ENCODE measurements at places on chromosomes 4 and X.

GRCh38 chr4:127616898-127617297, 15.9 kb upstream of the INTU start:
- DNase-seq: no peak

- DNase-seq: no peak
These were observed 41.6 kb downstream of the ARHGAP10 start for GRCh38 chr4:147773261-147774184.

GRCh38 chr4:45120163-45120562, 393.8 kb upstream of the GNPDA2 start:
- no peak for DNase-seq

- no peak for DNase-seq
These were observed 32.3 kb downstream of the RASL11B start for GRCh38 chr4:52894443-52894842.

- DNase-seq: peak; percentile 32
These were observed 55.1 kb downstream of the RAB40A start for GRCh38 chrX:103464072-103464773.

- DNase-seq: no peak
These were observed 79.9 kb upstream of the MAP3K15 start for GRCh38 chrX:19595043-19595677.

DNA sequence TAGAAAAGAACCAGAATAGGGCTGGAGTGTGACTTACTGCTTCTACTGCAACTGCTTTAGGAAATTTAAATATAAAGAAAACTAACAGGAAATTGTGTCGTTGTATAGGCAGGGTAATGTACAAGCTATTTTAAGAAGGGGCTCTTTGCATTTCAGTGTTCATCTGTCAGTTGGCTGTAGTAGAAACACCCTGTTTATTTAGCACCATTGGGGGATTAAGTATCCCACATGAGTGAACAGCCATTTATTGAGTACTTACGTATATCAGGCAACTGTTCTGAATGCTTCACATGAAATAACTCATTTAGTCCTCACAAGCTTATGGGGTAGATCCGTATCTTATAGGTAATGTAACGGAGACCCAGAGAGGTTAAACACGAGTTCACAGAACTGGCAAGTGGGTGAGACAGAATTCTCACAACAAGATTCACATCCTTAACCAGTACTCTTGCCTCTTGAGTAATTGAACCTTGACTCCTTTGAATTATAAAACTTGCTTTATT, 23.9 kb downstream of the STIM2 start:
- DNase-seq: no peak

DNA sequence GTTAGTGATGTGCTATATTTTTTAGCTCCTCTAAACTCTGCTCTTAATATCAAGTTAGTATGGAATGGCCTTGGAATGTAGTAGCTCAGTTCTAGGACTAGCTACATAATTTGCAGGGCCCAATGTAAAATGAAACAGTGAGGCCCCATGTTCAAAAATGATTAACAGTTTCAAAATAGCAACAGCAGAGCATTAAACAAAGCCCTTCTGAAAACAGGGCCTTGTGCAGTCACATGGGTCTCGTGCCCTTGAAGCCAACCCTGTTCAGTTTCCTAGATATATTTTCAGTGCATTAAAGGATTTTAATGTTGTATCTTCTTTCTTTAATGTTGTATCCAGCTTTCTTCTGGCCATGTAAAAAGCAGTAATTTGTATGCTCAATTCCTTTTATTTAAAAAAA, 82.1 kb downstream of the TASL start:
- no peak for DNase-seq

- DNase-seq: no peak
These were observed 30.6 kb upstream of the CTSO start for GRCh38 chr4:155984106-155984797.

DNA sequence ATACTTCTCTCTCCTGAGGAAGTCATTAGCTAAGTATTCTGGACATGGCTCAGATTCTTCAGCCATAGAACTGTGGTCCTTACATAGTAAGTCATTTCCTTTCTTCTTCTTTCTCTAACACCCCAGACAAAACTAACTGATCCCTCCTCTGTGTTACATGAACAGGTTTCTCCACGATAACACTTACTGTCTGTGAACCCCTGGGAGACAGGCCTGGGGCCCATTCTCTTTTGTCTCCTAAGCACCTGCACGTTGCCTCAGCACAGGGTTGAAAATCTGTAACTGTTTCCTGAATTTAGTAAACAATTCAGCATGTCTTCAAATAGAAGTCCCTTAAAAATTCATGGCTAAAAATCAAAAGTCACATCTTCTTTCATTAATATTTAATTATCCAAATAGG, 24.7 kb downstream of the APBB2 start:
- DNase-seq: no peak

DNA sequence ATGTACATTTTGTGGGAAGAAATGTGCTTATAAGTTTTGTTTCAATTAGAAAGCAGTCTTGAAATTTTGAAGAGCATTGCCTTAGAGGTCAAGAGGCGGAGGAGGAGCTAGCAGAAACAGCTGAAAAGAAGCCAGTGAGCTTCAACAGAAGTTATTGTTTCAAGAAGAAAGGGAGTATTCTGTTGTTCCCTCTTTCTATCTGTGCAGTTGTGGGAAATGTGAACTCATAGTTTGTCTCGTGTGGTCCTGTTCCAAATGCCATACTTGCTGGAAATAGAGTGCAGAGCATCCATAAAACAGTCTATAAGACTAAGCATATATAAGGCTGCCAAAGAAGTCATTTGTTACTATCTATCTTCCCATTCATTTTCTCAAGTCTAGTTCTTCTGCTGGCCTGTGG, 1015.7 kb downstream of the DMD start:
- DNase-seq: peak; percentile 1

GRCh38 chrX:7435822-7436221, 287.9 kb upstream of the PUDP start:
- no peak for DNase-seq

DNA sequence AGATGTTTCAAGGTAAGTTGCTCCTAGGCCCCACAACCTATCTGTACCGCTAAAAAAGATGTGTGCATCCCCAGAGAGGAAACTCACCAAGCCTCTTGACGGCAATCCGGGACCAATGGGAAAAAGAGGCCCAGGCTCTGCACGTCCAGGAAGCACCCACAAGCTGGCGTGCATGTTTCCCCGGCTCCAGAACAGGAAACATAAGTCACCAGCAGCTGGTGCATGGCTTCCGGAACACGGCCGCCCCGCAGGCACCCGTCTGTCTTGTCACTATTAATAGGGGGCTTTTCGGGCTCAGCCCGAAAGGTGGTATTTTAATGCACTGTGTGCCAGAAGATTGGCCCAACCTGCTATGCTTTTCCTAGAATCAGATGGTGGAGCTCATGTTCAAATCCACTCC, 22.2 kb downstream of the CRMP1 start:
- DNase-seq: no peak

DNA sequence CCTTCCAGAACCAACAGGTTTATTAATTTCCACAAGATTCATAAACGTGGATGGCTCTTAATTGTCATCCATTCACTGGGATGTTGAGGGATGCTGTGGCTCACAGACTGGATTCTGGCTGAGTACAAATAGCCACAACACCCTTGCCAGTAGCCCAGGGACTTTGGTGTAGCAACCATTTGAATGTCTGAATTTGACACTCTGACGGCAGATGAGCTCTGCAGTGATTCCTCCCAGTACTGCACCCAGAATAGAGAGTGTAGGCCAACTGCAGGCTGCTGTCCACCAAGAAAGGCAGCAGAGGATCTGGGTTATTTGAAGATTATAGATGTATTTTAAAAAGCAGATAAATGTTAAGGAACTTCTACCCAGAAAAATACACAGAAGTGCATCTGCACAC, 15.6 kb upstream of the MAMLD1 start:
- no peak for DNase-seq

DNA sequence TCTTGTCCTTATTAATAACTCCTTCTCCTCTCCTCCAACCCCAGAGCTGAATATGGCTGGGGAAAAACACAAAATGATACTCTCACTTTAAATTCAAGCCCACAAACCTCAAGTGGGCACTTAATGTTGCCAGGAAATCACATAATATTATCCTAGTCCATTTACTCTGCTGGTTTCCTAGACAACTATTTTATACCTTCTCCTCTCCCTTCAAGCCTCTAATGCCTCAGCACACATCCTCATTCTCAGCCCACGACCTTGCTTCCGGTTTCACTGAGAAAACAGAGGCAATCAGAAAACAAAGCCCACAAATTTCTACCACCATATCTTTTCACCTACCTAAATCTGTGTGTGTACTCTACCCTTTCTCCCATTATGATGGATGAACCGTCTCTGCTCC, 12.1 kb upstream of the CLCN5 start:
- DNase-seq: no peak

DNA sequence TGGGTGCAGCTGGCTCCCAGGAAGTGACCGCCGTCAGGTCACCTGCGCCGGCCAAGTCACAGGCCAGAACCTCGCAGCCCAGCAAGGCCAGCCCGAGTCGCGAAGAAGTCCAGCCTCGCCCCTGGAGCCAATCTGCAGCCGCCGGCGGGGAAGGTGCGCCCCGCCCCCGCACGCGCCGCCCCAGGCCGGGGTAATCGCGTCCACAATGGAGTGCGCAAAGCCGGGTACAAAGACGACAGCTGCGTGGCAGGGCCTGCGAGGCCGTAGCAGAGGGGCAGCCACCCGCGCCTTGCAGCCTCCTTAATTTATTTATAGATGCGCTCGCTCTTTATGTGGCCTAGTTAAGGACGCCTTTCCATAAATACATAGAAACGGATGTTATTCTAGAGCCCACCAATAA, 139.4 kb upstream of the CPEB2 start:
- no peak for DNase-seq

GRCh38 chr4:161320377-161320776, 843.4 kb downstream of the FSTL5 start:
- DNase-seq: peak; percentile 18
